ENCODE measurements at places on chromosomes 7 and 10. TPM values are rescaled to one million over a fixed set of nuclear protein-coding genes. Genes with fewer than 3 reads are reported as not detected.

DNA sequence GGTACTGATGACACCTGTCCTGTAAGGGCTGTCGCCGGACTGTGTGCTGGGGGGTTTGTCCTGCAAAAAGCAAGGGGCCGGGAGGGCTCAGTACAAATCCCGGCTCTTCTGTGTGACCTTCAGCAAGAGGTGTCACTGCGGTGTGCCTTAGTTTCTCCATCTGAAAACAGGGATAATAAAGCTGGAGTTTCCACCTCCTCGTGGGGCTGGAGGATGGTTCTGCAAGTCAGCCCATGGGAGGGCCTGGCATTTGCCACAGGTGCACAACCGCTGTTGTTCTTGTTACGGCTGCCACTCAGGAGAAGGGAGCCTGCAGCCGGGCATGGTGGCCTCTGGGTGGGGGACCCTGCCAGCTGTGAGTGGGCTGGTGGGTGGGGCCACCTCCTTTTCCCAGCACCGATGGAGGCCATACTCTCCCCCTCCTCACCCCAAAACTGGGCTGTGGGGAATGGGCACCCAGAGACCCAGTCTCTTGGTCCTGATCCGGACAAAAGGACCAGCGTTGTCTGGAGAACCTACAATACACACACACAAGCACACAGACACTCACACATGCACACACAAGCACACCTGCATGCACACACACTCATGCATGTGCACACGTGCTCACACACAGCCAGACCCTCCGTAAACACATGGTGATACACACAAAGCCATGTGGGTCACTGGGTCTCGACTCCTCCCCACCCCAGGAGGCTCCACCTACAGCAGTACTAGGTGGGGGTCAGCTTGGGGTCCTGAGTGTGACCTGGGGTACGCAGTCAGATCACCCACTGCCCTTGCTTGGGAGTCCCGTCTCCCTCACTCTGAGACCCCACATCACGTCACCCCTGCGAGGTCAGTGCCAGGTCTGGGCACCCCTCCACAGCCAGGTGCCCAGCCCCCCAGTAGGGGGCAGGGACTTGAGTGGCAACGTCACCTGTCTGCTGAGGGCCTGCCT, 34.1 kb downstream of the ELFN1 start:
- peaks cover 6% of the 10 kb centered on the region for H3K27me3 ChIP-seq
- no peak overlapping the region for H3K4me3 ChIP-seq
- no peaks in the 10 kb centered on the region for H3K4me1 ChIP-seq
- no peak overlapping the region for H3K27ac ChIP-seq
- H3K36me3 ChIP-seq = peaks cover 10% of the 10 kb centered on the region

The SPDYE3 gene
- not detected for total RNA-seq

GRCh38 chr10:83375274-83375673, 764.0 kb upstream of the GHITM start:
- no peaks in the 10 kb centered on the region for H3K27me3 ChIP-seq
- H3K27ac ChIP-seq = no peak overlapping the region
- no peak overlapping the region for H3K4me3 ChIP-seq
- H3K4me1 ChIP-seq = no peaks in the 10 kb centered on the region
- H3K36me3 ChIP-seq = no peaks in the 10 kb centered on the region
- no peak for DNase-seq

- no peak for DNase-seq
- no peaks in the 10 kb centered on the region for H3K4me1 ChIP-seq
- no peak overlapping the region for H3K27ac ChIP-seq
- H3K4me3 ChIP-seq = no peak overlapping the region
These were observed 59.0 kb downstream of the PRR15 start for GRCh38 chr7:29622335-29623265.

DNA sequence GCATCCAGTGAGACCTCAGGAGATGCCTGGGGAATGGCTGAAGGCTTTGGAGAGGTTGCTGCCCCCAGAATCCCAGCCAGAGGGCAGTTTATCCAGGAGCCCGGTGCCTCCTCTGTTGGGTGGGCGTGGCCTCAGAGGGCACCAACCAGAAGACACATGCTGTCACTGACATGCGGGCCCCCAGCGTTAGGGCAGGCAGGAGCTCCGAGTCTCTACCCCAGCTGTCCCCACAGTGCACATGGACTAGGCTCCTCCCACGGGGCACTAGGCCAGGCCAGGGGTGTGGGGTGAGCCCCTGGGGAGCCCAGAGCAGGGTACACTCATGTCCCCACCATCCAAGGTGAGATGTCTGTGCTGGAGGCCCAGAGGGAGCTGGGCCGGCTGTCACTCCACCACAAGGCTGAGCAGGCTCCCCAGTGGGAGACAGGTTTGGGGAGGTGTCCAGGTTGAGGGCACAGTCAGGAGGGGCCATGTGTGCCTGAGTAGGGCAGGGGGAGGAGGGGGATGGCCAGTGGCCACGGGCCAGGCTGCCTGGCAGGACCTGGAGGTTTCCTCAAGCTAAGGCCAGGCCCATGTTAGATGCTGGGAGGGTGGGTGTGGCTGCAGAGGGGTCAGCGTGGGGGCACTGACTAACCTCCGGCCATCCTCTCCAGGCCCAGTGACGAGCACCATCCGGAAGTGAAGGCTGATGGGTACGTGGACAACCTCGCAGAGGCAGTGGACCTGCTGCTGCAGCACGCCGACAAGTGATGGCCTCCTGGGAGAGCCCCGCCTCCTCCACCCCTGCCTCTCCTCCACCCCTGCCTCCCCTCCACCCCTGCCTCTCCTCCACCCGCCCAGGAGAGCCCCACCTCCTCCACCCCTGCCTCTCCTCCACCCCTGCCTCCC, 131.3 kb downstream of the FAM53B start:
- no peak for DNase-seq
- peaks cover 50% of the 10 kb centered on the region for H3K4me1 ChIP-seq
- H3K27me3 ChIP-seq = no peaks in the 10 kb centered on the region
- H3K4me3 ChIP-seq = peak overlapping the region; percentile 65
- H3K27ac ChIP-seq = peak overlapping the region; percentile 71

The CCAR1 gene
- total RNA-seq = 81.8 TPM

The PNLIP gene
- not detected for total RNA-seq

DNA sequence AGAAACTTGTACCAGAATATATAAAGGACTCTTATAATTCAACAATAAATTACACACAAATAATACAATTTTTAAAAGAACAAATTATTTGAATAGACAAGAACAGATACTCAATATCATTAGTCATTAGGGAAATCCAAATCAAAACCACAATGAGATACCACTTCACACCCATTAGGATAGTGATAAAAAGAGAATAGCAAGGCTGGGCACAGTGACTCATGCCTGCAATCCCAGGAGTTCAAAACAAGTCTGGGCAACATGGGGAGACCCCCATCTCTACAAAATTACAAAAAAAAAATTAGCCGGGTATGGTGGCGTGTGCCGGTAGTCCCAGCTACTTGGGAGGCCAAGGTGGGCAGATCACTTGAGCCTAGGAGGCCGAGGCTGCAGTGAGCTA, 52.2 kb upstream of the KCNIP2 start:
- peaks cover 5% of the 10 kb centered on the region for H3K4me1 ChIP-seq
- no peak for DNase-seq
- no peak overlapping the region for H3K27ac ChIP-seq
- no peaks in the 10 kb centered on the region for H3K27me3 ChIP-seq
- H3K4me3 ChIP-seq = no peak overlapping the region

The SLC18A2 gene
- total RNA-seq = not detected

The NSMCE4A gene
- 59.0 TPM for total RNA-seq
